Transverse colon (tissue), 4 donors: ENCODE measurements at places on chromosomes 2 and 18.

DNA sequence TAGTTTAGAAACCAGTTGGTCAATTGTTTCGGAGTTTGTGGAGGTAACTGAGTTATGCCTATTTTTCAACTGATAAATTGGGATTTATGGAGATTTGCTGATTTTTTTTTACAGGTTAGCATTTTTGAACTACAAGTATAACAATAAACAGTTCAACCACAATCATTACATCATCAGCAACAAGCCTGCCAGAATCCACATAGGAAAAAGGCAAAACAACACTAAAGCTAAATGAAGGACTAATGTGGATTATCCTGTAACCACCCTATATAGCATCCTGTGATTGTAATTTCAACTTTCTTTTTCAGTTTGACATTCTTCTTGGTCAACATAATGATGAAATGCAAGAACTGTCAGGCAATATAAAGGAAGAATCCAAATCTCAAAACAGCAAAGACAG, 76.5 kb downstream of the CCDC102B start:
- no peak for DNase-seq

- DNase-seq = peak; percentile 86
These were observed at the start of gene COMMD1 for GRCh38 chr2:61905372-61906185. Gene COMMD1 (plus strand): TSS chr2:61905674. CDS start chr2:61905679, 5 bp downstream.

GRCh38 chr2:39435234-39435633, 1.9 kb downstream of the MAP4K3 start:
- DNase-seq = no peak

GRCh38 chr18:31801078-31801477, 40.4 kb upstream of the SLC25A52 start:
- DNase-seq = no peak
